ENCODE measurements at places on chromosomes 16 and 17.

DNA sequence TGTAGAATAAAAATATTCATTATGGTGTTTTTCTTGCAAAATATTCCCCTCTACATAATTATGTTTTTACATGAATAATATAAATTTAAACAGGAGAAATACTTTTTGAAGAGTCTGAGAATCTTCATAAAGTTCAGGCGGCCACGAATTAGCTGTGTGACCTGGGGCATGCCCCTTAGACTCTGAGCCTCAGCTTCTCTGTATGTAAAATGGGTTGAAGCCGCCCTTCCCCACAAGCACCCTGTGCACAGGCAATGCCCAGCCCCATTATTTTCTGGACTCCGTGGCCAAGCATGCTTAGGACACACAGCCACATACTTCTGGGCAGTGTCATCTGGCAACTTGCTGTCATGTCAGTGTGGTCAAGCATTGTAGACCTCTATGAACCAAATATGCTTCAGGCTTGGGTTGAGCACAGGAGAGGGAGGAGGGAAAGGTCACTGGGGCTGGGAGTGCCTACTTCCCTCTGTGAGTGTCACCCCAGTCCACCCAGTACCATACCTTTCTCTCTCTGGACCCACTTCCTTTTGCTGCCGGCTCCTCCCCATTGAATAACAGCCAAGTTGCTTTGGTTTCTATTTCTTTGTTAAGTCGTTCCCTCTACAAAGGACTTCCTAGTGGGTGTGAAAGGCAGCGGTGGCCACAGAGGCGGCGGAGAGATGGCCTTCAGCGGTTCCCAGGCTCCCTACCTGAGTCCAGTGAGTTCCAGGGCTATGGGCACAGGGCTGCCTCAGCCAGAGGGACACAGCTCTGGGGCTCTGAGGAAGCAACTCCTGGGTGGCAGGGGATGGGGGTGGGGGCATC is at the start of gene LGALS9:
LGALS9 (plus strand) TSS at position 582 of the 804 bp plus-strand sequence; CDS start at position 660, 78 bp downstream.
- DNase-seq, result peak; percentile 85

- no peak for DNase-seq
Measured at GRCh38 chr17:36212966-36213365, 2.1 kb downstream of the CCL4L2 start.

DNA sequence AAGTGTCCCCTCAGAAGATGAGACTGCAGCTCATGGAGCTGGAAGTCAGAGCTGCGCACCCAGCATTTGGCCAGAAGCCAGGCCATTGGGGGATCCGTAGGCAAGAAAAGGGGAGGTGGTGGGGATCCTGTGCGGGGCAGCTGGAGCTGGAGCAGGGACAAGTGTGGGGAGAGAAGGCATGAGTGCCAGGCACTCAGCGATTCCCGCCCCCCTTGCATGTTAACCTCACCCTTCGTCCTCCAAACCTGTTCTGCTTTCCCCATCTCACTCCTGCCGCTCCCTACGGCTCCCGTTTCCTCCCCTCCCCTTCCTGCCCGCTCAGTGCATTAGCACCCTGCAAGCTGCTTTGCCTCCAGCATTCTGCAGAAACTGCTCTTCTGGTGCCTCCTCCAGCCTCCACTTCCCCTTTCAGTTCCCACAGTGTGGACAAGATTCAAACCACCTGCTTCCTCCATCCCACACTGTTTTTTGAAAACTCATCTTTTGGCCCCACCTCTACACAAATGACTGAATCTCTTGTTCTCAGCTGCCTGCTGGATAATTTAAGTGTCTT is 5.6 kb downstream of the ALOX15 start:
- DNase-seq, result peak; percentile 91

DNA sequence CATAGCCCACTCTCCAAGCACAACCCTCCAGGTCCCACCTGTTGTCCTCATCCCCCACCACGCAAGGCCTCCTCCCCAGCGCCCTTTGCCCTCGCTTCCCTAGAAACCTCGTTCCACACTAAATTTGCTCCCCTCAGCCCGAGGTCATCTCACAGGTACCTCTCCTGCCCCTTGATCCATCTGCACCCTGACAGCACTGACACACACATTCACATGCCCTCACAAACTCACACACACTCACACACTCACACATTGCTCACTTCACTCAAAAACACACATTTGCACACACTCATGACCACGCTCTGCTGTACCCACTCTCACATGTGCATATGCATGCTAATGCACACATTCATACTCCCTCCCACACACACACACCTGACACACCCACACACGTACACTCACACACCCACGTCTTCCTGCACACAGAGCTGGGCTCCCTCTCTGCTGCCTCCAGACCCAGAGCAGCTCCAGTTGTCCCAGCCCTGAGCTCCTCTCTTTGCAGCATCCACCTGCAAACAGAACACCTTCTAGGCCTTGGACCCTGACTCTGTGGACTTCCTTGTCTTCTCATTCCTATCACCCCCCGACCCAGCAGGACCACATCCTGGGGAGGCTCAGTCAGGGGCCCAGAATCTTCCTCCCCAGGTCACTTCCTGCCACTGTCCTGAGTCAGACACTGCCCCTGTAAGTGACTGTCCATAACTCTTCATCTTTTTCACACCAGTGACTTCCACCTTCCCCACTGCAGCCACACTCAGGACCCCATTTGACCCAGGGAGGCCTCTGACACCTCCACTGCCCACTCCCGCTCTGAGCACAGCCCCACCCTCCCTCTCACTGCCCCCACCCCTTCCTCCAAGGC is 4.9 kb downstream of the ASGR2 start:
- no peak for DNase-seq

DNA sequence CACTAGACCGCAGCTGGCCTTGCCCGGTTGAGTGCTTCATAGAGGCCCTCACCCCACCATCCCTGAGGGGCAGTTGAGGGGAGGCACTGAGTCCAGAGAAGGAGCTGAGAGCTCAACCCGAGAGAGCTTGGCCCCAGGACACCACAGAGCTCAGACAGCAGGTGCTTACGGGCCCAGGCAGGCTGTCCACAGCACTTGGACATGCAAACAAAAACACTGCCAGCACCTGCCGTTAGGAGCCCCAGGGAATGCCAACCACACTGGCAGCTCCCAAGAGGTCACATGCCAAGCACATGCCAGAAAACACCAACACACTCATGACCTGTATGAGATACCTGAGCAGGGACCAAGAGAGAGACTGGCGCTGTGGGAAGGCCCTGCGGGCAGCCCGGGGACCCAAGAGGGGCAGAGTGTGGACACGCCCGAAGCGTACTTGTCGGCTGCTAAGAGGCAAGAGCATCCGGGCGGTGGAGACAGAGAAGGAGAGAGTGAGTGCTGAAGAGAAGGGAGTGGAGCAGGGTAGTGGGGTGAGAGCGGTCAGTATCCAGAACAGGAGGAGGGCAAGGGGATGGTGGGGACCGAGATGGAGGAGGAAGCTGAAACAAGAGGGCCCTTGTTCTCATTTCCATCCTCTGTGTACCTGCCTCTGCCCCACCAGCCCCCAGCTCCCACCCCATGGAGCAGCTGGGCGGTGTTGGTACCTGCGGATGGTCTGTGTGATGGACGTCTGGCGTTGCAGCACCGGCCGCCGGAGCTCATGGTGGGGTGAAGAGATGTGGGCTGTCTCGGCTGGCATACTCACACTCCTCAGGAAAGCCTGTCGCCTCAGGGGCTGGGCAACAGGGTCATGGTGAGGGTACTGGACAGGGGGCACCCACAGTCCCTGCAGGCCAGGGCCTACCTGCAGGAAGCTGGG is 8.2 kb downstream of the RHBDF1 start:
- DNase-seq, result no peak

DNA sequence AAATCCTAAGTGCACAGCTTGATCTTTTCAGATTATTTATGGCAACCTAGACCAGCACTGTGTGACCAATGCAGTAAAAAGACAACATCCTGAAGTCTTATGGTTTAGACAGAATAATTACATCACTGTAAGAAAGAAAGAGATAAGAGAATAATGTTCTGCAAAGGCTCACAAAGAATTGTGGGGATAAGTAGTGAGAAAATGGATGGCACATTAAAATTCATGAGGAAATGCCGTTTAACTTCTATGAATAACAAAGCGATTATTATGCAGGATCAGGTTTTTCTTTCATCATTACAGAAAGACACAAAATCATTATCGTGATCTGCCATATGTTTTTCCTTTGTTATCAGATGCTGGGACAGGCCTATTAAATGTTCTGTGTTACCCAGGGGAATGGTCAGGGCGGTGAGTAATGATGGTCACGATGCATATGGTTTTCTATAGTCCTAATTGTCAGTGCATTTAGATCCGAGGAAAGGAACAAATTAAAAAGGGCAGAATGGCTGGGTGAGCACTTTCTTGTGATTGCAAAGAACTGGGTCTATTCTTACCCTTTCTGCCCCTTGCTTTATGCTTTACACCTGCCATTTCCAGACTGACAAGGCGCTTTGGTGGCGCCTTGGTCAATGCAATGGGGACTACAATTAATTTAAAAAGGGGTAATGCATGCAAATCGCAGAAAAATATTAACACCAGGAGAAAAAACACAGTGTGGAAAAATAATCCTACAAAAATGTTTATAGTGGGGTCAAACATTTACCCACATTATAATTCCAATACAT is 18.1 kb upstream of the DHX40 start:
- peak; percentile 21 for DNase-seq

GRCh38 chr16:4260360-4260759 is 12.5 kb downstream of the TFAP4 start:
- DNase-seq, result no peak

- peak; percentile 4 for DNase-seq
Measured at GRCh38 chr17:72922219-72922618, 170.3 kb downstream of the SLC39A11 start.

GRCh38 chr16:87263418-87264052 is 53.7 kb downstream of the C16orf95 start:
- DNase-seq, result no peak

DNA sequence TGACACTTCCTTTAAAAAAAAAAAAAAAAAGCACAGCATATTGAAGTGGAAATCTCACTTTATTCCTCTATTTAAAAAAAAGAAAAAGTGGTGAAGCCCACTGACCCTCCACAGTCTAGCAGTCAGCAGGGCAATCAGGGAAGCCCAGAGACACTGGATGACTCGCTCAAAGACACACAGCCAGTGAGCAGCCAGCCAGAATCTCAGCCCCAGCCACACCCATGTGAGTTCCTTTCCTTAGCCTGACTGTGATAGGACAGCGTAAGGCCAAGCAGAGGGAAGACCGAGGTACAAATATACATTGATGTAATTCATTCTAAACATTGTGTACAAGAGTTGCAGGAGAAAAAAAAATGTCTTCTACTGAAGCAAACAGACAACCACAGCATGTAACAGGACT is 22.5 kb downstream of the XPO6 start:
- DNase-seq, result no peak

DNA sequence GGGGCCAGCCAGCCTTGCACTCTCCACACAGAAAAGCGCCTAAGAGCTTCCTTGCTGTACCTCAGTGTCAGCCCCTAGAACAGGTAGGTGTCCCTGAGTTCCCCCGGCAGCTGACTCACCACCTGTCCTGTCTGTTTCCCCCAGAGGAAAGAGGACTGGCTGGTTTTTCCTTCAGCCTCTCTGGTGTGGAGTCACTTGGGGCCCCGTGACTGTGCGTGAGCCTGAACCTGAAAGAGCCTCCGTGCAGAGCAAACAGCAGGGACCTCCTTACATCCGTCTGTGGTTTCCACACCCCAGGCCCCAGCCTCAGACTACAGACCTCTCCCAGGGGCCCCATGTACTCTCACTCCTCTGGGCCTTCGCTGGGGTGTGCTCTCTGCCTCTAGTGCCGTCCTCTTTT is 87.8 kb downstream of the GNAO1 start:
- DNase-seq, result no peak

- no peak for DNase-seq
Measured at GRCh38 chr17:5608399-5609112, 24.2 kb upstream of the NLRP1 start.

DNA sequence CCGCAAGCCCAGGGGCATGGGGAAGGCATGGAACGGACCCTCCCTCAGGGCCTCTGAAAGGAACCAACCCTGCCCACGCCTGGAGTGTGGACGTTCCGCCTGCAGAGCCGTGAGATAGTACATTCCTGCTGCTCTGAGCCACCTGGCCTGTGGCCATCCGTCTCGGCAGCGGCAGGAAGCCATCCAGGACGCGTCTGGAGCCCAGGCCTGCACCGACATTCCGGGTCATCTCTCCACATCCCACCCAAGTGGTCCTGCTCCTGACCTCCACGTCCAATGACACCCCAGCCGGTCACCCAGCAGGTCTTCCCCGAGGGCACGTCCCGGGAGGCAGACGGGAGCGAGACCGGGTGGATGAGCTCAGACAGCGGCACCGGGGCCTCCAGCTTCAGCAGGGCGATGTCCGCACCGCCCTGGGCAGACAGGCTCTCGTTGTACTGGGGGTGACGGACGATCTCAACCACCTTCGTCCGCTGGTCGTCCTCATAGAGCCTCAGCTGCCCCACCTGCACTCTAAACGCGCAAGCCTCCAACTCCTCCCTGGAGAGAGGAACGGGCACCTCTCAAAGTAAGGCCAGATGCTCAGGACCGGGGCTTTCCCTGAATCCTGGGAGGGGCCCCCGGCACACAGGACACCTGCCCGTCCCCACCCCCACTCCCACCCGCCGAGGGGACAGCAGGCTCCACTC is 21.3 kb upstream of the UBE2I start:
- DNase-seq, result no peak

- DNase-seq, result peak; percentile 56
Measured at GRCh38 chr17:37527249-37527851, 37.7 kb downstream of the DUSP14 start.

DNA sequence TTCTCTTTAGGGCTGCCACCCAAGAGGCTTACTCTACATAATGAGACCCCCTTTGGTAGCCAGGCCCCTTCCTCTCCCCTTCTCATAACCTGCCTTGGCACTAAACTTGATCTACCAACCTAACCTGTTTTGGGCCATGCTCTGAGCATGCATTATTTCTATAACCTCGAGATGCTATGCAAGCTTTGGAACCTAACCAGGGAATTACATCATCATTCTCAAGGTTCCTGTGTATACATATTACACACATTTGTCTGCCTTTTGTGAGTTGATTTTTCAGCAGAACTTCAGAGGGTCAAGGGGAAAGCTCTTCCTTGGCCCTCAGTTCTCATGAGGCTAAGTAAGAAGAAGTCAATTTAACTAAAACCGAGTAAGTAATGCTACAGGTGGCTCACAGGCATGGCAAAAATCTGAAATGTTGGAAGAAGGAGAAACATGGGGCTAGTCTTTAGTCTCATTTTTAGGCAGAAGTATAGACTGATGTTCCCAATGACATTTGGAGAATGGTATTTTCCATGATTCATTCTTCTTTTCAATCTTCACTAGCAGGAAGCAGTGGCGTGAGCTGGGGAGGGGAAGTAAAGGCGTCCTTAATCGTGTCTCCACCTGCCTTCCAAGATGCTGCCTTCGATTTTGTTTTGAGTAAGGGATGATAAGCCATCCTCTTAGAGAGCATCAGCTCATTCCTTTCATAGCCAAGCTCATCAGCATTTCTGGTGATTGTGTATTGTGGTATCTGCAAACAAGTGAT is 308.4 kb downstream of the ABCC12 start:
- no peak for DNase-seq

GRCh38 chr16:11688520-11688886 is 20.2 kb downstream of the SNN start:
- no peak for DNase-seq
